SW 1271 (cell line): ENCODE measurements at places on chromosomes 6 and 20.

DNA sequence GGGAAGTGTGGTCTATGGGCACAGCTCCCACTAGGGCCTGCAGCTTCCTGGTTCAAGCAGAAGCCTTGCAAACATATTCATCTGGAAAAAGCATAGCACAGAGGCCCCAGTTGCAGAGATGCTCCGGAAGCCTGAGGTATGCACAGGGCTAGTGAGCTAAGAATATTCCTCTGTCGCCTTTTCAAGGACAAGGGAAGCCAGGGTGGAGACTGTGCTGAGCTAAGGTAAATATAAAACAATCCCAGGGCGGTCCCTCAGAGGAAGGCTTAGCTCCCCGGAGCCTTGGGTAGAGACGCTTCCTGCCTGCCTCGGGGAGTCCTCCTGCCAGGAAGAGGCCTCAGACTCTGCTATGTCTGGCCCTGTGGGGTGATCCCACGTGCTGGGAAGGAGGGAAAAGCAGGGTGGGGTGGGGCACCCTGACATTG lies 134.8 kb upstream of the FOXA2 start:
- DNase-seq = no peak

- no peak for DNase-seq
Observed at GRCh38 chr6:97805596-97805995, 522.6 kb upstream of the MMS22L start.

- DNase-seq = no peak
Observed at GRCh38 chr6:20708367-20709124, 174.3 kb downstream of the CDKAL1 start.

DNA sequence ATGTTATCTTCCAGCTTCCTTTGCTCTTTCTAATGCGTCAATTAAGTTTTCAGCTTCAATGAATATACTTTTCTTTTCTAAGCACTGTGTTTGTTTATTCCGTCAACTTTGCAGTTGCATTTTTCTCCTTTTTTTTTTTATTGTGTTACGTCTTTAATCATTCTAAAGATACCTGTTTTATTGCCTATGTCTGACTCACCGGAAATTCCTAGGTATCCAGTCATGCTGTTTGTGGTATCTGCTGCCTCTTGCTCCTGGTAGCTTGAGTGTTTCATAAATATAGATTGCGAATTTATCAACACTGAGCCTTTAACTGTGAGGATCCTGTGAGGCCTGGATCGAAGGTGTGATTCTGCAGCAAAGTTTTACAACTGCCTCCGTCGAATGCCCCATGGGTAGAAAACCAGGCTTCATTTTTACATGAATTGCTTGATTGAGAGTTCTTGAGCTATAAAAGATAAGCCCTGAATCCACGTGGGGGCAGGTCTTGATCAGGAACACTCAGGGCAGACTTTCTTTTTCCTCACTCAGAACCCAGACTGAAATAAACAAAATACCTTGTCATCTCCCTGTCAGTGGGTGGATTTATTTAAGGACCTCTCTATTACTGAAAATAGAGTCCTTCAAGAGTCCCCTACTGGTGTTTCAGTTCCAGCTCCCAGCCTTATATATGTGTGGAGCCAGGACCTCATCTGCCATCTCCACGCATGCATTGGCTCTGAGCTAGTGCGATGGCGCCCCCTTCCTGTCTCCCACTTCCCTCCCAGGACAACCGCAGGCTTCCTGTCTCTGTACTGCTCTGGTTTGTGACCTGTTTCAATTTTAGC lies 60.1 kb upstream of the LRRC1 start:
- DNase-seq = peak; percentile 71

DNA sequence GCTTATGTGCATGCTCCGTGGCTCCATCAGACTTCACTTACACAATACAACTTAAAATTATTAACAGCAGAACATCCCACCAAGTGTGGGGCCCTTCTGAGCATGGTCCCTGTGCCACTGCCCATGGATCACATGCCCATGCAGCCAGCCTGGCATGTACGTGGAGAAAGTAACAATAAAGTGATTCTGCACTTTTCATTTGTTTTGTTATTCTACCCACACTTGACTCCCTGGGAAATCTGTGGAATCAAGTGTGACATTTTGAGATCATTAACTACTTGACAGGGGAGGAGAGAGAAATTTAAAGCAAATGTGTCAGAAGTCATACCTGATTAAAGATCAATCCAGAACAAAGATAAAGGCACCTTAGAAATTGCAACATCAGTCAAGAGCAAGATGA lies 112.0 kb downstream of the ISM1 start:
- no peak for DNase-seq

DNA sequence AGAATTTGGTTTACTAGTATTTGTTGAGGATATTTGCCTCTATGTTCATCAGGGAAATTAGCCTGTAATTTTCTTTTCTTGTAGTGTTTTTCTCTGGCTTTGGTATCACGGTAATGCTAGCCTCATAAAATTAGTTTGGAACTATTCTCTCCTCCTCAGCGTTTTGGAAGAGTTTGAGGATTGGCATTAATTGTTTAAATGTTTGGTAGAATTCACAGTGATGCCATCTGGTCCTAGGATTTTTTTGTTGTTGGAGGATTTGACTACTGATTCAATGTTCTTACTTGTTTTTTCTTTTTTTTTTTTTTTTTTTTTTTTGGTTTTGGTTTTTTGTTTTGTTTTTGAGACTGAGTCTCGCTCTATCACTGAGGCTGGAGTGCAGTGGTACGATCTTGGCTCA lies 156.2 kb upstream of the BTBD3 start:
- DNase-seq = no peak

GRCh38 chr20:43448748-43449535 lies 8.8 kb upstream of the SRSF6 start:
- DNase-seq = no peak

- no peak for DNase-seq
Observed at GRCh38 chr6:32079566-32080290, 29.4 kb downstream of the TNXB start.
